ENCODE measurements at places on chromosomes 4 and X.

GRCh38 chr4:146550161-146550560 lies 28.4 kb upstream of the SLC10A7 start:
- DNase-seq, result no peak

- DNase-seq, result no peak
Measured at GRCh38 chrX:64204701-64205440, 637 bp downstream of the AMER1 start.

- no peak for DNase-seq
Measured at GRCh38 chrX:95733426-95733825, 951.2 kb upstream of the DIAPH2 start.

DNA sequence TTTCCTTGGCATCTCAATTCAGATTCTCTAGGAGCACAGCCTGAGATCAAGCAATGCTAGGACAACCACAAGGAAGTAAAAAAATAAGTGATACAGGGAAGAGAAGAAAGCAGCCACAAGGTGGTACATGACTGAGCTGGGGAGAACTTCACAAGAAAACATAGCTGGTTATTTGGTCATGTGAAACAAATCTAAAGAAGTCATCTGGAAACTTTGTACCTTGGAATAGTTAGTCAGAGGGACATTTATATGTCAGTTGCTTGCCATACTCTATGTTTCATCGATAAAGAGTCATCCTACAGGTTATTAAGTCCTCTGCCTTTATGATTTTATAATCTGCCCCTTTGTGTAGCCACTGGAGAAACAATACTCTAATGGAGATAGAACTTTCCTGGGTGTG lies 575.1 kb downstream of the IL15 start:
- no peak for DNase-seq

DNA sequence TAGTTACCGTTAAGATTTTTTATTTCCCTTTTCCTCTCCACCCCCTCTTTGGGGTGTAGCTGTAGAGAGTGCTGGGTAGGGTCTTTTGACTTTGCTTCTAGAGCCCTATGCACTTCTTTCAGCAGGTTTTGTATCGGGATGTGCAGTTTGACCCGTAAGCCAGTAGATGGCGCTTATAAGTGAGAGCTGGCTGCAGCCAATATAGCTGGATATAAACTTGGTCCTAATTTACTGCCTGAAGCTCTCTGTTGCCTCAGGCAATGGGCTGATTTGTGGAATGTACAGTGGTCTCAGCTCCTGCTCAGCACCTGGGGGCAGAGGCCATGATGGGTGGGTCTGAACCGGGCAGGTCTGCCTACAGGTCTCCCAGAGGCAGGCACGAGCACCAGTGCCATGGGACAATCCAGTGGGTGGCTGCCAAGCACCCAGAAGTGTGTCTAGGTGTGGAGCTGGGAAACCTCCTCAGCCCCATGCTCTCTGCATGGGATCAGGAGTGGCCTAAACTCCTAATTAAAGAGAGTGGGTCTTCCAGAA lies 146.5 kb downstream of the SPANXN1 start:
- no peak for DNase-seq

DNA sequence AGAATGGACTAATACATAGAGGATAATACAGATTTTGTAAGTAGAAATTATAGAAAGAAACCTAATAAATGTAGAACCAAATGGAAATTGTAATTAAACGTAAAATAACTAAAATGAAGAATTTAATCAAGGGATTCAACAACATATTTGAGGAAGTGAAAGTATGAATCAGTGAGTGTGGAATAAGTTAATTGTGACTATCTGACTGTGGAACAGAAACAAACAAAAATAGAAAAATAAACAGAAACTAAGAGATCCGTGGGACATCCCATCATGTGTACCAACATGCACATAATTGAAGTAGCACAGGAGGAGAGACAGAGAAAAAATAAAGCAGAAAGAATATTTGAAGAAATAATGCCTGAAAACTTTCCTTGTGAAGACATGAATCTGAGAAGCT lies 208.6 kb upstream of the TACR3 start:
- DNase-seq, result no peak

DNA sequence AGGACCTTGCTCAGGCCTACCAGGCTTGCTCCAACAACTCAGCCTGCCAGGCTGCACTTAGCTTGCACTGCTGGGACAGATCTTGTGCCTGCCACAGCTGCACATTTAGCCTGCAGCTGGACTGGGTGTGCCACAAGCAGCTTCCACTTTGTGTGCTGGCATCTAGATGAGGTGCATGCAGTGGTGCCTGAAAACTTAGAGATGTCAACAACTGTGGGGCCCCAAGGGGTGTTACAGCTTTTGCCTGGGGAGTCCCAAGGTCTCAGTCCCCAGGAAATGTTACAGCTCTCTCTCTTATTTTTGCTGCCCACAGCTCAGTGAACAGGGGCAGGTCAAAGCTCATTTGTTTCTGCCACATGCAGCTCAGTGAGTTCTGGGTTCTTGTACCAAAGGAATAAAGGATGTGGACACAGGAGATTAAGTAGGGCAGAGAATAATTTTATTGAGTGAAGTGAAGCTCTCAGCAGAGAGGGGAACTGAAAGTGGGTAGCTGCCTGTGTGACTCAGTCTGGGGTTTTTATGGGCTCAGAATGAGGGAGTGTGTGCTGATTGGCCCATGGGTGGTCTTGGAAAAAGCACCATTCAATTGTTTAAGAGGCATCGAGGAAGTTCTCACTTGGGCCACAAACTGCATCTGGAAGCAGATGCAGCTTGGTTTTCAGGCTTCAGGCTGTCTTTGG lies 828.3 kb downstream of the TECRL start:
- DNase-seq, result no peak
